ENCODE measurements at places on chromosomes 6 and 20. TPM values are rescaled to one million over a fixed set of nuclear protein-coding genes. Genes with fewer than 3 reads are reported as not detected.

DNA sequence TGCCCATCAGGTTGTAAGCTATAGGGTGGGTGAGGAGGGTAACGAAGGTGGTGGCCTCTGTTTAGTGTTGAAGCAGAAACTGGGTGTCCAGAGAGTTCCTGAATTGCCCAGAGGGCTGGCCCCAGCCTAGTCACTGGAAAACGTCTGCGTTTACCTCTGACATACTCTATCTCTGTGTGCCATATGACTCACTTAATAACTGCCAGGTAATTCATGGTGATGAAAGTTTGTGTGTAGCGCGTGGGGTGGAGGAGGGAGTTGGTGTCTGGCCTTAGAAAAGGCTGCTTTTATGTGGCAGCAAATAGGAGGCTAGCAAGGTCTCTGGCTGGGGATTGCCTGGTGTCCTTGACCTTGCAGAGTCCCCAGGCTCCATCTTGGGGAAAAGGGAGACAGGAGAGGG, 47.3 kb downstream of the SLC35D3 start:
- DNase-seq: peak; percentile 13

DNA sequence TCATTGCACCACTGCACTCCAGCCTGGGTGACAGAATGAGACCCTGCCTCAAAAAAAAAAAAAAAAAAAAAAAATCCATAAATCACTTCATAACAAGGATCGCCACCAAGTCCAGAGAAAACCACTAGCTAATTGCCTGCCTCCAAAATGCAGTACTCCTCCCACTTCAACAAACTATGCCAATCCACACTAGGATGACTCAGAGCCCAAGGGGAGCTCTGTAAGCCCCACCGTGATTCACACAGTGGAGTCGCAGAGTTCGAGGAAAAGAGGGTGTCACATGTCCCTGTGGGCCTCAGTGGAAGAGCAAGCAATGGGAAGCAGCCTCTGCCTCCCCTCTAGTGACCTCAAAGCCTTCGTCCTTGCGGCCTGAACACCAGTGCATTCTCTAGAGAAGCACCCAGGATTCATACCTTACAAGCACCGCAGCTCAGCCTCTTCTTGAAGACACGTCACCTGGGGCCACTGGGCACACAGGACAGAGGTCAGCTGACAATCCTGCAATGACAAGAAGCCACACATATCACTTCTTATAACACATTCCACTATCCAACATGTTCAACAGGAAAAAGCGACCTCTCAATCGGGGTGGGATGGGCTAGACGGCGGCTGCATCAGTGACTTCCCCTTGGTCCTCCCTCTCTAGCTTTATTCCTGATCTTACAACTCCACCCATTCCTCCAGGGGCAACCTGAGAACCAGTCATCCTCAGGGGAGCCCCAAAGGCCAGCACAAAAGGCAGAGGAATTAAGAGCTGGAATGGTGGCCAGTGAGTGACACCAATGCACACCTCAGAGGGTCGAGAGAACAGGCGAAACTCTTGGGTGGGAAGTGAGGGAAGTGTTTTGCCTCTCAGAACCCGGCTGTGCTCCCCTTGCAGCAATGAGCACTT, 8.9 kb downstream of the SNHG17 start:
- DNase-seq: no peak

ANKRD66 gene
- total RNA-seq: not detected

COL10A1 gene
- total RNA-seq: not detected

- no peak for DNase-seq
Observed at GRCh38 chr6:74273541-74273940, 577.5 kb downstream of the CD109 start.

DNA sequence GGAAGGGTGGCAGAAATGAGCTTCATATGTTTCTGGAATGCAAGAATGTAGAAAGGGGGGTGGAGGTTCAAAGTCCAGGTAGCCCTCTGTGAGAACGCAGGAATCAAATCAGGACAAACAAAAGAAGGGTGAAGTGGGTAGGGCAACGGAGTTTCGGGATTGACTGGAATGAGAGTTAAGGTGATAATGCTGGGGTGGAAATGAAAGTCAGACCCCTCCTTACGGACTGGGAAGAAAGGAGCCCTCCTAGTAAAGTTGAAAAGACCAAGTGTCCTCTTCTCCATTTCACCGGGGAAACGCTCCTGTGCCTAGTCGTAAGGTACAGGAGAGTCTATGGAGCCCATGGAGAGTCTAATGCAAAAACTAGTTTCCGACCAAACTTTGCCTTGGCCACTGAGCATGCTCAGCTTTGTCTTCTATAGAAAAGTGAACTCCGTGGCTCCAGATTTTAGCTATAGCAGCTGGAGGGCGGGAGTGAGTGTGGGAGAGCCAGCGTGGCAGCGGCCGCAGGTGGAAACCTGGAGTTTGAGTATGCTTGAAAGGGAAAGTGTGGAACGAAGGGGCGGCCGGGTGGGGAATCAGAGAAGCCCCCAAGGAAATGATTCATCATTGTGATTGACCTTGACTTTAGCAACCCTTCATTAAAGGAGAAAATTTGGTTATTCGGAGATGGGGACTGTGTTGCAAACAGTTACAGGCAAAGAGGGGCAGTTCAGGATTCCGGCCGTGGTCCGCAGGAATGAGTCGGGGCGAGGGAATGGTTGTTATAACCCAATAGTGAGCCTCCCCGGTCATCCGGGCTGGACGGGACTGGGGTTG, 1.3 kb upstream of the LRRC1 start:
- DNase-seq: peak; percentile 17

C20orf144 gene
- not detected for total RNA-seq

DNA sequence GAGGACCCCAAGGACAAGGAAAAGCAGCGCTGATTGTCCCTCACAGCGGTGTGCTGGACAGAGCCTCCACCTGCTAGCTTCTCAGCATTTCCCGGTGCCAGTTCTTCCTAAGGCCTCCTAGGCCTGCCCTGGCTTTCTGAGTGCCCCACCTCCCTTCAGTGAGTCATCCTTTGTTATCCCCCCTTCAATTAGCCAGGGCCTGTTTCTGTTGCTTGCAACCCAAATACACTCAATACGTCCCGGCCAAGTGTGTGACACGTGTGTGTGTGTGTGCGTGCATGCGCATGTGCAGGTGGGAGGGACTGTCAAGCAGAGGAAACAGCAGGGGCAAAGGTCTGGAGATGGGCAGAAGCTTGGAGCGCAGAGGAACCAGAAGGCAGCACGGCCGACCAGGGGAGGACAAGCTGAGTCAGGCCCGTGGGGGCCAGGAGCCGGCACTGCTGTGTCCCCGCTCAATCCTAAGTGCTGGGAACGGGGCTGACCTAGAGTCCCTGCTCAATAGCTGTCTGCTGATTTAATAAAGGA, 159.8 kb downstream of the PREX1 start:
- DNase-seq: no peak

FAXC gene
- total RNA-seq: 1.3 TPM

GRCh38 chr20:21436205-21436604, 38.9 kb upstream of the NKX2-4 start:
- no peak for DNase-seq

DNA sequence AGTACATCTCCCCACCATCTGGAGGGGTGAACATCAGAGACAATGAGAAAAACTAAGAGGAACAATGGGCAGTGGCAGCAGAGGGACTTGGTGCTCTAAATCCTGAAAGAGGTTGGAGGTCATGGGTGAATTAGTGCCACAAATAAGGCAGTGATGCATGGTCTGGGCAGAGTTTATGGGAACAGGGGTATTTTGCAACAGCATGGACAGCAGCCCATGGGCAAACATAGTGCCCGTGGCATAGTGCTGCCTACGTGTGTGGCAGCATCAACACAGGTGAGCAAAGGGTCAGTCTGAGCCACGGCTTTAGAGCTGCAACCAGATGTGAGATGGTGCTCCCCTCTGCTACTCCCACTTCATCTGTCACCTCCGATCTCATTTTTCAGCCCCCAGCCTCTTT, 459.1 kb upstream of the CITED2 start:
- DNase-seq: no peak

TUBB2B gene
- 1.5 TPM for total RNA-seq

FHL5 gene
- total RNA-seq: 2.8 TPM

DNA sequence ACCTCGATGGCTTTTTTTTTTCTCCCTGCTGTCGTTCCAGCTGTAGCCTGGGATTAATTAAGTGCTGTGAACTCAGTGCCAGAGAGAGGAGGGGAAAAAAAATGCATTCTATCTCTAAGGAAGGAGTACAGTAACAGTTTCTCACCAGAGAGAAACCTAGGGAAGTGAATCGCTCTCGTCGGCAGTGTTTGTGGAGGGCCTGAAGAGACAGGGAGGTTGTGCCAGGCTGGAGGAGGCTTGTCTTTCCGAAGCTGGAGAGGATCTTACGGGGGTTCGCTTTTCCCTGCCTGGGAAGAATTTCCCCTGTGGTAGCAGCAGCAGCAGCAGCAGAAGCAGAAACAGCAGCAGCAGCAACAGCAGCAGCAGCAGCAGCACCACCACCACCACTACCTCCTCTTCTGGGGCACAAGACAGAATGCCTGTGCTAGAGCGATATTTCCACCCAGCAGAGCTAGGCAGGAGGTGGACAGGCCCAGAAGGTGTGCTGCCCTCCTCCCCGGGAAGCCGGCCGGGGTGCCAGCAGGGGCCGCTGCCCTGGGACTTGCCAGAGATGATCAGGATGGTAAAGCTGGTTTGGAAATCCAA, 186.5 kb downstream of the PDE7B start:
- DNase-seq: peak; percentile 25

- DNase-seq: no peak
Observed at GRCh38 chr6:129709196-129709768, 695 bp downstream of the ARHGAP18 start.

GPR63 gene
- 1.5 TPM for total RNA-seq

GRCh38 chr20:17662333-17663039, 19.6 kb downstream of the RRBP1 start:
- DNase-seq: no peak

DNA sequence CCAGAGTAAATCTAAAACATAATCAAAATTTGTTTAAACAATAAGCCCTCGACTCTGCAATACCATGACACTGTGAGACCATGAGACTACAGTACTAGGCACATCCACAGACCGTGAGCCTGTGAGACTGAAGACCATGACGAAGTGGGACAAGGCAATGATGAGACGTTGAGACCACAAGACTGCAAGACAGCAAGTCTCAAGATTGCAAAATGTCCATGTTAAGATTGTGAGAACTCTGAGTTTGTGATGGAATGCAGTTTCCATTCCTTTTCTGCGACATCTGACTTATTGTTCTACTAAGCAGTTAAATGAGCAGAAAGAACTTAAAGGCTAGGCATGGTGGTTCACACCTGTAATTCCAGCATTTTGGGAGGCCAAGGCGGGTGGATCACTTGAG, 102.1 kb upstream of the PHACTR1 start:
- DNase-seq: no peak

POPDC3 gene
- total RNA-seq: 37.0 TPM

- no peak for DNase-seq
Observed at GRCh38 chr6:156910938-156911337, 133.8 kb downstream of the ARID1B start.

DNA sequence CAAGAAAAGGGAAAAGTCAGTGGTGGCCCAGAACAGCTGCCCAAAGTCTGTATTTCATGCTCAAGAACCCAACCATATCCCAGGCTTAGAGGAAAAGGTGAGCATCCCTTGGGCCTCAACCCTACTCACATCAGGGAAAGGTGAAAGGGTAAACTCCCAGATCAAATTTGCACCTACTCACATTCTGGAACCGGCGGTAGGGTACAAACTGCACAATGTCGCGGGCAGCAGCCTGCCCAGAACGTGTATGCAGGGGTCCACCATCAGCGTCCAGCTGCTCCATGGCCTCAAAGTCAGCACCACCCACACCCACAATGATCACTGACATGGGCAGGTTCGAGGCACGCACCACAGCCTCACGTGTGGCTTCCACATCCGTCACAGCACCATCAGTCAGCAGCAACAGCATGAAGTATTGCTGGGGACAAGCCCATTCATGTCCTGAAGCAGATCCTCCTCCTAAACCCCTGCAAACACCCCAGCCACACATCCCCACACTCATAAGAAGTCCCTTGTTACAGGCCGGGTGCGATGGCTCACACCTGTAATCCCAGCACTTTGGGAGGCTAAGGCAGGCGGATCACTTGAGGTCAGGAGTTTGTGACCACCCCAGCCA, 10.9 kb downstream of the SPAG4 start:
- no peak for DNase-seq

DNA sequence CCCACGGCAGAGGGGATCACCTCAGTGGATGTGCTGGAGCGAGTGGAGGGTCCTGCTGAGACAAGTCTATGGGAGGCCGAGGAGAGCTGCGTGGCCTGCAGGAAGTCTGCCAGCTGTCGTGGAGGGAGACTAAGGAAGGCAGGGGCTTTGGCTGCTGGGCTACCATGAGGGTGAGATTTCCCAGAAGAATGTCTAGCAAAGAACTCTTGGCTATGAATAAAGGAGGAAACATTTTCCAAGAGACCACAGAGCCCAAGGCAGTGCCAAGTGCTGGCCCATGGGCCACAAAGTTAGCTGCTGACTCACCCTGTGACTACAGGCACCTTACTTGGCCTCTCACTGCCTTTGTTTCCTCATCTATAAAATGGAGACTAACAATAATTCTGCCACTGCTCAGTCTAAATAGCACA, 73.4 kb downstream of the PRDM1 start:
- no peak for DNase-seq

- no peak for DNase-seq
Observed at GRCh38 chr6:88141561-88142296, 24.4 kb downstream of the CNR1 start.

PREX1 gene
- 8.6 TPM for total RNA-seq

GRCh38 chr6:16659466-16660156, 101.6 kb downstream of the ATXN1 start:
- no peak for DNase-seq

- DNase-seq: no peak
Observed at GRCh38 chr6:81938014-81938856, 185.8 kb upstream of the TENT5A start.

GID8 gene
- 16.4 TPM for total RNA-seq

GRCh38 chr6:139996253-139996834, 621.9 kb upstream of the CITED2 start:
- no peak for DNase-seq

PNPLA1 gene
- total RNA-seq: not detected
